Inflammatory macrophage (primary cell): ENCODE measurements at places on chromosomes 4 and X.

DNA sequence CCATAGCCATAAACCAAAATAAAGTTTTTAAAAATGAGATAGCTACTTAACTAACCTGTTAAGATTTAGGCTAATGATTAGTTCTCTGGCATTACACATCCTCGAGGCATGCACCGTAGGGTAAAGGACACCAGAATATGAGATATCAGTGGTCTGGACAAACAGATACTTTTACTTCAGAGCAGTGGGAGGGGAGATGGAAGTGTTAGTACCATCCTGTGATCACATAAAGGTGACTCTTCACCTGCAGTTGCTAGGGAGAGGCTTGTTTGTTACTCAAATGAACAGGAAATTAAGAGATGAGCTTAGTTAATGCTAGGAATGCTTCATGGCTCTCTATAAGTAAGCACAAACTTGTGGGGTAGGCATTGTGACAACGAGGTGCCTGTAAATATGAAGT is 624.4 kb upstream of the MAGEB2 start:
- no peak for DNase-seq

GRCh38 chrX:20265221-20265725 is 1.4 kb downstream of the RPS6KA3 start:
- DNase-seq = peak; percentile 65

DNA sequence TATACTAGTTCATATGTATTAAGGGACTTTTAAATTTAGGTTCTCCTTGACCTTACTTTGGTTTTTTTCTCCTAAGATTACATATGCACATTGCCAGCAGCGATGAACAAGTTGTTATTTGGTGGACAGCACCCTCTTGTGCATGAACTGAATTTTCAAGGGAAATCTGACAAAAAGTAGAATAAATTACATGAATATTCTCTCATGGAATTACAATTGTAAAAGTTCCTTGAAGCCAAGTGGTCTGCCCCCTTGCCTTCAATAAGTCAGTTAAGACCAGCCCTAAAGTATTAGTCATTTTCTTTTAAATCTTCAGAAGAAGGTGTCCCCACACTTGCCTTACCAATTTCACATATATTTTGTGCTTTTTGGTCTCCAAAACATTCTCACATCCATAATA is 30.7 kb upstream of the SMARCA5 start:
- peak; percentile 41 for DNase-seq

GRCh38 chr4:142523111-142523510 is 323.0 kb downstream of the INPP4B start:
- DNase-seq = no peak

DNA sequence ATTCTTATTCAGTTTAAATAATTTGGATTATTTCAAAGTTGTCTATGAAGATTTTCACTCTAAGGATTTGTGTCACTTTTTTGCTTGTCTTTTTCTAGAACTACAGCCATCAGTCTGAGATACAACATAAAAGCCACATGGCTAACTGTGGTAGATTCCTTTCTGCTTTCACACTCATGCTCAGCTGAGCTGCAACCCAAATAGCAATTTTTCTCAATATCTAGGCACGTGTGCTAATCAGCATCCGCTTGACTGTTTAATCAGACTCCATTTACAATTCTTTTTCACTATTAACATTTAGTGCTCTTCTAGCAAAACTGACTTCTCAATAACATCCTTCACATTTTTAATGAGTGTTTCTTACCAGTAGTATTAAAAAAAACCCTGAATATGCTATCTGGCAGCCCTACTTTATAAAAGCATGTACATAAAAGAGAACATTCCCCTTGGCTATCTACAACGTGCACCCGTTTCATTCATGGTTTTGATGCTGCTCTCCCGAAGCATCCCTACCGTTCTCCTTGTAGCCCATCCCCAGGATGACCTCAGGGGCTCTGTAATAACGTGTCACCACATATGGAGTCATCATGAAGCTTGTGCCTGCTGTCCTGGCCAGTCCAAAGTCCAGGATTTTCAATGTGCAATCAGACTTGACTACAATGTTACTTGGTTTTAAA is 259.2 kb downstream of the MAPK10 start:
- no peak for DNase-seq

- no peak for DNase-seq
Observed at GRCh38 chr4:114870987-114871386, 242.4 kb downstream of the NDST4 start.

- no peak for DNase-seq
Observed at GRCh38 chrX:113274345-113274744, 433.7 kb upstream of the AMOT start.

DNA sequence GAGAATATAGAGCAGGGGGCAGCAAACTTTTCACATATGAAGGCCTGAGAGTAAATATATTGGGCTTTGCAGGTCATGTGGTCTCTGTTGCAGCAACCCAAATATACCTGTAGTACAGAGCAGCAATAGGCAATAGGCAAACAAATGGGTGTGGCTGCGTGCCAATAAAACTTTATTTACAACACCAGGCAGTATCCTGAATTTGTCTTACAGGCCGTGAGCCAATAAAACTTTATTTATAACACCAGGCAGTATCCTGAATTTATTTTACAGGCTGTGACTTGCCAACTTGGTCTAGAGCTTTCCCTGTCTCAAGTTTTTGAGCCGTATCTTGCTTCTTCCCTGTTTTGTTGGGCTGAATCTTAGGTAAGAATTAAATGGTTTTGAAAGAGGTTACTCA is 118.2 kb downstream of the PHEX start:
- DNase-seq = no peak

DNA sequence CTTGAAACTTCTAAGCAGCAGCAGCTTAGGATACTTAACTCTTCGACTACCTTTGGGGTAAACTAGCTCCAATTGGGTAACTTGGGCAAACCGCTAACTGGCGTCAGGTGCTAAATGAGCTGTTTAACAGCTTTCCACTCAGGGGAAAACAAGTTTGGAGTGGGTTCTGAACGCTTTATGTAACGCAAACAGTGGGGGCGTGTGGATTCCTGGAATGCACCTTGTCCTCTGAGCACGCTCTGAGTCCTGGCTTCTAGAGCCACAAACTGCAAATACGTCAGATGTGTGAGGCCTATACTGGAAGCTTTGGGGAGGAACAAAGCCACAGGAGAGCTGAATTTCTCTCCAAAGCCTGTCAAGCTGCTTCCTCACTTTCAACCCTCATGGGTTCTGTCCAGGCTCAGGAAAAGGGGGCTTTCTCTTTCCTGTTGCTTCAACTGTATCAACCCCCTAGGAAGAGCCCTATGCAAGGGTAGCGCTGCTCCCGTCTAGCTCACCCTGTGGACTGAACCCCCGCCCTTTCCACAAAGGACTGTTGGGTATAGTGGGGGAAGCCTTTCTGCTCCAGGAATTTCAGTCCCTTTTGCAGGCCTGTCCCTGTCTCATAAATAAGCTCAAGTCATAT is 4.5 kb upstream of the WDR1 start:
- no peak for DNase-seq

GRCh38 chrX:38571058-38571457 is 9.7 kb downstream of the TSPAN7 start:
- DNase-seq = no peak

DNA sequence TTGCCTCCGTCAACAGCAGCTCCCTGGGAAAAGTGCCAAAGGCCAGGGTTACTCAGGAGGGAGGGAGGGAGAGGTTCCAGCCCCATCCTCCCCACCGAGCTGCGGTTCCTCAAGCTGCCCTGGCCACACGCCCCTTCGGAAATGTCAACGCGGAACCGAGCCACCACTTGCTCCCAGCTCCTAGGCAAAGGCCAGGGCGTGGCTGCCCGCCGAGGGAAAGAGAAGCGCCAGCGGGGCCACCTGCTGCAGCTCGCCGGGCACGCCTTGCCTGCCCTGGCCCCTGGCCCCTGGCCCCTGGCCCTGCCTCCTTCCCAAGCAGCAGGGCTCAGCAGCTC is 15.3 kb downstream of the SLC6A8 start:
- DNase-seq = no peak

DNA sequence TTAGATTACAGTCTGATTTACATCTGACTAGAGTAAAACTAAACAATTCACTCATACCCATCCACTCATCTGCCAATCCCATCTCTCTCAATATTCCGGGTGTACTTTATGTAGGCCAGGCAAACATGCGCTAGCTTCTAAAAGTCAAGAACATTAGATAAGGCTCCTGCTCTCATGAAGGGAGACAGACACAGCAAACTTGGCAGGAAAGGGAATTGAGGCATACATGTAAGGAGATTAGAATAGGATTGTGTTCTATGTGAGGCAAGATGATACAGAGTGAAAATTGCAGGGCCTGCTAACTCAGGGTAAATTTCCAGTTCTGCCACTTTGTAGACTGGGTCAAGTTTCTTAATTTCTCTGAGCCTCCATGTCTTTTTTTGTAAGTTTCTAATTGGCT is 135.8 kb downstream of the CDS1 start:
- no peak for DNase-seq

- DNase-seq = peak; percentile 13
Observed at GRCh38 chr4:70703619-70704214, 15.4 kb downstream of the UTP3 start.

DNA sequence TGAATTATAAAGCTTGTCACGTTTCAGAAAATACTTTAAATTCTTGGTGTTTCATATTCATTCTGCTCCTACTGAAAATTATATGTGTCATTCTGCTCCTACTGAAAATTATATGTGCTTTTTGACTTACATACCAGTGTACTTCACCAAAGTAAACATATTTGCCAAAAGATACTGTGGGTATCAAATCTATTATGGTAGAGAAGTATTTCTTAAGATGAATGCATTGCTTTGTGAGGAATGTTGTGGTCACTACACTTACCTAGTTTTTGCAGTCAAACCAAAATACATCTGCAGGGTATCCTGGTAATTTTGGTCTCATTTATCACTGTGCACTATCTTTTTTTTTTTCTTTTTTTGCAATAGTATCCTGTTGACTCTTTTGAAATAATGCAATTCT is 287.7 kb upstream of the MAD2L1 start:
- DNase-seq = no peak

DNA sequence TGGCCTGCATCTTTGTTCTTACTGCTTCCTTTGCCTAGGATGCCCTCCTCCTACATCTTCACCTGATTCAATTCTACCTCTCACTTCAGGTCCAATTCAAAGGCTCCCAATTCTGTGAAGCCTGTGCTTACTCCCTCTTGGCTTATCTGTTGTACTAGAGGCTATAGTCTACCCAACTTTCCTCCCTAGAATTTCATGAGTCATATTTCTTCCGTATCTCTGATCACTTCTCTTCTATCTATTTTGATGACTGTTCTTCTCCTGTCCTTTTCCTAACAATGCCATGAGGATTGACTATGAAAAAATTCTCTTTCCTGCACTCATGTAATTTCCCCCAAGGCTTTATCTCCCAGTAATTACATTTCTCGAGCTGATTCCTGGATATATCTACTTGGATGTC is 96.3 kb downstream of the PLAC1 start:
- DNase-seq = no peak

DNA sequence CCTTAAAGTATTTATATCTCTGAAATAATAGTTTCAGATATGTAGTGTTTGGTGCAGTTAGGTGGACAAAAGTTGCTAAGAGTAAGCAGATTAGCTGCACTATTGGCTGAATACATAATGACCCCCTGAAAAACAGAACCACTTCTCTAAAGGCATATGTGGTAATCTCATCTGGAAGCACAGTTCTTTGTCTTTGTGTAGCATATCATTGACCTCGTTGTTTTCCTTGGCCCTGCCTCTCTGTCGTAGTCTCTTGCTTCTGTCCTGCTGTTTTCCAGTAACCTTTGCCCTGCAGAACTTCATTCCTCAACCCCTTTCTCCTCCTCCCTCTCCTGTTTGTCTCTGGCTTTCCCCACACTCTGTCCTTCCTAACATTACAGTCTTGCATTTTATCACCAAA is 41.4 kb downstream of the JADE3 start:
- DNase-seq = no peak

- no peak for DNase-seq
Observed at GRCh38 chr4:2298532-2298991, 36.7 kb upstream of the MXD4 start.
